ENCODE measurements at places on chromosomes 3 and 15. TPM values are rescaled to one million over a fixed set of nuclear protein-coding genes. Genes with fewer than 3 reads are reported as not detected.

ST3GAL6 gene
- 3.6 TPM for total RNA-seq

DZIP3 gene
- 2.8 TPM for total RNA-seq

C3orf49 gene
- not detected for total RNA-seq

WDR49 gene
- not detected for total RNA-seq

NEK4 gene
- total RNA-seq: 15.6 TPM

CHRFAM7A gene
- total RNA-seq: not detected

BMF gene
- 11.6 TPM for total RNA-seq

SUSD5 gene
- not detected for total RNA-seq

EBLN2 gene
- 2.7 TPM for total RNA-seq

CACNA1D gene
- total RNA-seq: 17.1 TPM

TMEM207 gene
- not detected for total RNA-seq

TEX55 gene
- not detected for total RNA-seq

FRMD5 gene
- total RNA-seq: 4.3 TPM

PCOLCE2 gene
- total RNA-seq: 6.2 TPM

ACSBG1 gene
- 3.6 TPM for total RNA-seq

Data from HT-29 (cell line).